Right cardiac atrium (tissue), 5 donors: ENCODE measurements at places on chromosomes 4 and X. TPM values are rescaled to one million over a fixed set of nuclear protein-coding genes. Genes with fewer than 3 reads are reported as not detected.

The PASD1 gene
- polyA plus RNA-seq: not detected

The SOX3 gene
- not detected for polyA plus RNA-seq

DNA sequence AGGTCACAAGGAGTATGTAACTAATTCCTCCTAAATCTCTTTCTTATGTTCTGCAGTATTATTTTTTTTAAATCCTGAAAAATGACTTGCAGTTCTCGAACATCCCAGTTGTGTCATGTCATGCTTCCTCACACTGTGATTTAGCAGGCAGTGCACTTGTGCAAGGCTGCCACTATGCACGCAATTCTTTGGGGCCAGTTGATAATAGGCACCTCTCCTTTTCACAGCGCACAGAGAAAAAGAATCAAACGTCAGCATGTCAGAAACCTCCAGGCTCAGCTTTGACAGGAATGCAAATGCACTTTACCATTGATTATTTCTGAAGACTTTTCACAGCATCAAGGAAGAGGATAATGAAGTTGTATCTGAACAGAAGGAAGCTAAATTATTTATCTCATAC lies 62.9 kb downstream of the FGF13 start:
- no peak for DNase-seq

The CDKL2 gene
- polyA plus RNA-seq: 0.43 TPM

The NSUN7 gene
- polyA plus RNA-seq: 2.2 TPM

DNA sequence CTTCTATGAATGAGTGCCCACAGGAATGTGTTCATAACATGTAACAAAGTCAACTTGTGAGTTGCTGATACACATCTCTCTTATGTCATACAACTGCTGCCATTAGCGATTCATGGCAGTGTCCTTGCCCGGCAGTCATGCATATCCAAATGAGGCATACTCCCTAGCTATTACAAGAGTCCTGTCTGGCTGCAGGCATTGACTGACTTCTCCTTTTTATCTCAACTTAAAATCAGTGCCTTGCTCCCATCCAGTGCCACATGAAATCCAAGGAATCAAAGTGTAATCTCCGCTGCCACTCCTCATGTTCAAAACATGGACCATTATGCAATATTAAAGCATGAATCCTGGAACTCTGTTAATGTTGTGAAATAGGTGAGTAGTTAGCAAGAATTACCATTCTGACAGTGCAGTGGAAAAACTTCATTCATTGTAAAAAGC lies 348.9 kb upstream of the FTHL17 start:
- DNase-seq: no peak

DNA sequence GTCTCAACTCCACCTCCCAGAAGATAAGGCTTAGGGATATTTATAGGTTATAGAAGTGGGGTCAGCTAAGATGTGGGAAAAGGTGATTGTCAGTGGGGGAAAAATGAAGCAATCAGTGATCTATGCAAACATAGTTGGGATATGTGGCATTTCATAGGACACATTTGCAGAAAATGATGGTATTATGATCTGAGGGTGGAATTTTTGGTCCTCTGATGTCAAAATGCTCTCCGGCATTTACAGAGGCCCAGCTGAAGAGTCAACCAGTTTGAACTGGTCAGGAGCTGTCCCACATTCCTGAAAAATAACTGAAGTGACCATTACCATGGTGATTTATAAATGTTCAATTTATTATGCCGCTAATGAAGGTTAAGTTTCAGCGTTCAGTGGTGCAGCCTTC lies 12.2 kb upstream of the HPGD start:
- DNase-seq: no peak

DNA sequence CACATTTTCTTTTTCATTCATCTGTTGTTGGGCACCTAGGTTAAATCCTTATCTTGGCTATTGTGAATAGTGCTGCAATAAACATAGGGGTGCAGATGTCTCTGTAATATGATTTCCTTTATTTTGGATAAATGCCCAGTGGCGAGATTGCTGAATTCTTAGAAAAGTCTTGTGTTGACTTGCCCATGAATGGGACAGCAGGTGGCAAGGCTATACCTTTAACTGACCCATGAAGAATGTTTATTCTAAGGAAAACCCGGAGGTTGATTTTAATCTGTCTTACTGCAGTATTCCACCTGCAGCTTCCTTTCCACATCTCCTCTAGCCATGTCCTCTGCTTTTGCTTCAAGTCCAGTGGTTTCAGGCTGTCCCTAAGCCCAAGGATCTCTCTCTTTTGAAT lies 220.6 kb downstream of the SNCA start:
- no peak for DNase-seq

DNA sequence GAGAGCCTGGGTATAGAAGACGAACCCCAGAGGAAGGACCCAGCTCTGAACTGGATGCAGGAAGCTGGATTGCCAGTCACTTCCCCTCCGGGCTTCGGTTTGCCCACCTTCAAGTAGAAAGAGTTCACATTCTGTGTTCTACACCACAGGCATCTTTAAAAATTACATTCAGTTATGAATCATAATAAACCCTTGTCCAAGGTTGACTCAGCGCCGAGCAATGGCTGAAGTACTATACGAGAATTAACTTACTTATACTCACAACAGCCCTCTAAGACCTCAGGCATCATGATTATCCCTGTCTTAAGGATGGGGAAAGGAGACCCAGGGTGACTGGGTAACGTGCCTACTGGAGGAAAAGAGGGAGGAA lies 72.5 kb downstream of the EVC2 start:
- no peak for DNase-seq

DNA sequence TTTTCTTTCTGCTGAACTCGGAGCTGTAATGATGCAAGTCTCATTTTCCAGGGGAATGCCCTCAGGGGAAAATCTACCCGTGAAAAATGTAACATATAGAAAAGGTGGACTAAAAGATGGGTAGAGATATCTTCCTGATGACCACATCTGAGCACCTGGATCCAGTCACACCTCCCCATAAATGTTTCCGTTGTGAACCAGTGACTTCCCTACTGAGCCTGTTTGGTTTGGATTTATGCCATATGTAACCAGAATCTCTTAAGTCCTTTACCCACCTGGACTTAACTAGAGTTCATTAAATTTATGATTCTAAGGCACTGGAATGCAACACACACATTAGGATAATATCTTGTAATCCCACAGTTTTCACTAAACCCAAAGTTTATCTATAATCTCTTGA lies 171.1 kb downstream of the ZNF330 start:
- DNase-seq: no peak

DNA sequence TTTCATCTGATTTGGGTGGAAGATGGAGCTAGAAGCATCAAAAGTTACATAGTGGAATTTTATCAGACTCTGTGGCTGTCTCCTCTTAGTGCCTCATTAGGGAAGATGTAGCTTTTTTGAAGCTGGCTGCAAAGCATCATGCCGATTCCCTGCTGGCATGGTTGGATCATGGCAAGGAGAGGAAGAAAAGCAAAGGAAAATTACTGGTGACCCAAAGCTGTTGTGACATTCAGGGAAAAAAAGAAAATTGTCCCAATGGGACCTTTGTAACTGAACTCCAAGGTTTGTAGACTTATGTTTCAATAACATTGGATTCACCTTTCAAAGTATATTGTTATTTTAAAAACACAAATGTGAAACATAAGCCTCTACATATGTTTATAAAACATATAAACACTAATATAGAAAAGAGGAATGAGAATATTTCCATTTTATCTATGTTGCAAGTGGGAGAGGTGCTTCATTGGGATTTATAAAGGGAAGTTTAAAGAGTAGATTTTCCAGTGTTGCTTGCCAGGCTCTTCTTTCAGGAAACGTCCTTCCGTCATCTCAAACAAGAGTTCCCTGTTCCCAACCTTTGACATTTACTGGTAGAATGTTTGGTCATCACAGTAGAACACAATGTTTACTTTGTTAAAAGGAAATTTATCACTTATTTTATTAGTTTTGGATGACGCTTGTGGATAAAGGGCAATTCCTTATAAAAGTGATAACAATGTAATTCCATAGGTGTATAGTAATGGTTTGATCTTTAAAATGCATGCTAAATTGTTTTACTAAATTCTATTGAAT lies 190.1 kb upstream of the GPRIN3 start:
- no peak for DNase-seq

DNA sequence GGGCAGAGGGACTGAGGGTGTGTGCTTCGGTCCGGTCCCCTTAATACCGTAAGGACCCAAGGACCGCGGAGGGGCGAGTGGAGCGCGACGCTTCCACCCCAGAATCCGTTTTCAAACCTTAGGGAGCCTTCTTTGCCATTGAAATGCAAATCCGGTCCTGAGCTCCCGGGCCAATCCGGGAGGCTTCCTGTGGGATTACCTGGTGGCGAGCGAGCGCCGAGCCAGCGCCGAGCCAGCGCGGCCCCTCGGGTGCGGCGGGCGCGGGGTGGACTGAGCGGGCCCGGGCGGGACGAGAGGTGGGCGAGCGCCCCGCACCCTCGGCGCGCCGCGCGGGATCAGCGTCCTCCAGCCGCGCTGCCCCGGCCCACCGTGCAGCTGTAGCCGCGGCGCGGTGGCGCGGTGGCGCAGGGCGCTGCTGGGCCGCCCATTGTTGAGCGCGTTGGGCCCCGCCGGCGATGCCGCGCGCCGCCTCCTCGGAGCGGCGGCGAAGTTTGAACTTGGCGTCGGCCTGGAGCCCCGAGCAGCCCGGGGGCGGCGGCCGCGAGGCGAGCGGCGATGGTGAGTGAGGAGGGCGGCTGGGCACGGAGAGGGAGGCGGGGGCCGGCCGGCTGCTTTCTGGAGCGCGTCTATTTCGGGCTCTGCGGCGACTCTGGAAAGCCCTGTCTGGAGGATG lies 208.7 kb downstream of the SOWAHB start:
- DNase-seq: peak; percentile 57

The AFF1 gene
- polyA plus RNA-seq: 63.4 TPM

The PSAPL1 gene
- polyA plus RNA-seq: not detected

The GAGE1 gene
- not detected for polyA plus RNA-seq

The MAB21L2 gene
- 0.43 TPM for polyA plus RNA-seq

DNA sequence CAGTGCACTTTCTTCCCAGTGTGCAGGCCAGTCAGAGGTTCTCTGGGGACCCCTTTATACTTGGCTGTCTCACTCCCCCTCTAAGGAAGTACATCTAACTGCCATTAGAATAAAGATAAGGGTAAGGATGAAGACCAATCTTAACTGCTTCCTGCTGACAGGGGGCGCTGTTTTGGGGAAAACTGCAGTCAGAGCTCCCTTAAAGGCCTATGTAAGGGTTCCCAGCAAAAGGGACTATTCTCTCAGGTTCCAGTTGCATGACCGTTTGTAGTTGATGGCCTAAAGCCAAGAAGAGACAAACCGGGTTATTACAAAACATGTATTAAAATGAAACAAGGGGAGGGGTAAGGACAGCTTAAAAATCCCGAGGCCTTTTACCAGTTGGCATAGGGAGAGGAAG lies 115.6 kb upstream of the SPIN4 start:
- no peak for DNase-seq

The PNMA3 gene
- 3.2 TPM for polyA plus RNA-seq

DNA sequence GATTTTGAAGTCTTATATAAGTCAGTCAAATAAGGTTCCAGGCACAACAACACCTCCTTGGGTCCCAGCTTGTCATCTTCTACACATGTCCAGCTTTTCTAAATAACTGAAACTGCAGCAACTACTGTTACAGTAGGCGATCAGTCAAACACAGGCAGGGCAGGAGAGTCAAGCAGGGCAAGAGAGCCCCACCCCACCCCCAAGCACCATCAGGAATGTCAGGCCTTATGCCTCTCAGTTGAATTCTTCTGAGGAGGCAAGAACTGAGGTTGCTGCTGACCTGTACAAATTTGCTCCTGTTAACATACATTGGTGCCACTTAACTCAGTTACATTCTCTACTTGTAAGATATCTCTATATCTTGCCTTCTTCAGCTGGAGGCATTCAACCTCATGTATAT lies 608.8 kb upstream of the PCDH10 start:
- DNase-seq: no peak

DNA sequence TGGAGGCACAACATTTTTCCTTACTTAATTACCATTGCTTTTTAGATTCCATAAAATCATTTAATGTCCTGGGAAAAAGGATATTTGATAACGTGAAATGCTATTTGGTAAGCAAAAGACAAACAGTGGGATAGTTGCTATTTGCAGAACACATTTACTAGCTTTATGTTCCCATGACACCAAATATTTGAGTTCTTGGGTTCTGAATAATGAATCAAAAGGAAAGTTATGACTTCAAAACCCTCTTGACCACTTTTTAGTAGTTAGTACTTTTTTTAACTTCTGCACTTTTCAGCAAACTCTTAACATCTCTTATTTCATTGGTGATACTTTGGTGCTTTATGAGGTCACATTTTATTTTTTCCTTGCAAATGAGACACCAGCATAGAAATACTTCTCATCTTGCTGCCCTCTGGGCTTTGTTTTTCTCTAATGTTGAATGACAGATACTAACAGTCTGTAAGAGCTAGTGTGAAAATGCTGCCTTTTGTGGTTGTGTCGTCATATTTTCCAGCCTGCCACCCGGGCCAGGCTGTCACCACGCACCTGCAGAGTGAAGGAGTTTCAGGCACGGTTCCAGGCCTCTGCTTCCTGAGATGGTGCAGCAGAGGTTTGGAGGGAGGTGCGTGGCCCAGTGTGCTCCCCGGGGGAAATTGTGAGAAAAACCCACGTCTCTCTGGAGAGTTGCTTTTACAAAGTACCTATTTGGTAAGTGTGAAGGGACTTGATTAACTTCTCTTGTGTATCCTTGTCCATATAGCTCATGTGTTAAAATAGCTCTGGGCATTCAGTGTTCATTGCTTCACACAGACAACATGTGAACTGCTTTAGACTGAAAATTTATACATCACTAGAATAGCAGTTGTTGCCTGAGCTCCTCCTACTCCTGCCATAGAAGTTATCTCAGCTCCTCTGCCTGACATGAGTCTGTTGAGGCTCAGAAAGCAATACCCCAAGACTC lies 34.7 kb downstream of the MSL3 start:
- DNase-seq: no peak

- DNase-seq: no peak
Observed at GRCh38 chrX:3450881-3451570, 104.6 kb upstream of the MXRA5 start.

The NDST3 gene
- 0.02 TPM for polyA plus RNA-seq

The SH3RF1 gene
- 2.4 TPM for polyA plus RNA-seq

DNA sequence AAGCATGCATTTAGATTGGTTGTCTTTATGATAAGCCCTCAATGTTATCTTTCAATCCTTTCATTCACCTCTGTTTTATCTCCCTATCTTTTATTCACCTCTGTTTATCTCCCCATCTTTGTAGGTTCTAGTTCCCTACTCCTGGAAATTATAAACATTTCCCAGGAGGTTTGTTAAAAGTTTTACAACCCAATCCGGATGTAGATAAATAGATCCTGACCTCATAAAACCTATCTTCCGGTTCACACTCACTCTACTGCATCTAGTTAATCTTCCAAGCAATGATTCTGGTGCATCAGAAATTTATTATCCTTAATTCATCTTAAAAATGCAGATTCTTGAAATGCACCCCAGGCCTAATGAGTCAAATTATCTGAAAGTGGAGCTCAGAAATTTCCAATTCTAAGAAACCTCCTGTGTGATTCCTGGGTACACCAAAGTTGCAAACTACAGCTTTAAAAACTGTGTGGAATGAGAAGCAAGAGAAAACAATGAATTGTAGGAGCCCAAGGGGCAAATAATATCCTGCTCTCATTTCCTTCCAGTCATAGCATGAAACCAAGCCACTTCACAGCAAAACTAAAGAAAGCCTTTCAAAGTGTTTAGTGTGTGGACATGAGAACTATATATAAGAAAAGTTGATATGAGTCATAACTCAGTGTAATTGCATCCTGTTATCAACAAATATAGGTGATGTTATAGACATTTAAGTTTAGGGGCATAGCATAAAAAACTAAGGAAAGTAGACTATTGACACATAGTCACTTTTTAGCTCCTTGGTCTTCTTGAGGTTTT lies 51.1 kb upstream of the UGT8 start:
- no peak for DNase-seq

- DNase-seq: peak; percentile 32
Observed at GRCh38 chr4:7389101-7389701, 45.5 kb downstream of the PSAPL1 start.
